T-cell (primary cell): ENCODE measurements at places on chromosomes 12 and 14.

DNA sequence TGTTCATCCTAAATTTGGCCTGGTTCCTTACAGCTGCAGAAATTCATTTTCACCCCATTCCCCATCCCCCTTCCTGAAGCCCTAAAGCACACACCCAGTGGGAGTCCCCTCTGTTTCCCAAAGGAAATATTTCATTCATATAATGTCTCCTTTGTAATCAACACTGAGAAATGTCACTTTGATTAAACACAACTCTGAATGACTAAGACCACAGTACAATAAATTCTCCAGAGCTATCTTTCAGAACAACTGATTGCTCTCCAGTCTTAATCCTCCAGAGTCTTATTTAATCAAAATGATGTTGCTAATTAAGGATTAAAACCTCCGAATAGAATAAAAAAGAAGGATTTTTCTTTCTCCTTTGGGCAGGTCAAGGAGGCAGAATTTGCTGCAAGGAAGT, 6.4 kb downstream of the SLC15A5 start:
- DNase-seq, result no peak

DNA sequence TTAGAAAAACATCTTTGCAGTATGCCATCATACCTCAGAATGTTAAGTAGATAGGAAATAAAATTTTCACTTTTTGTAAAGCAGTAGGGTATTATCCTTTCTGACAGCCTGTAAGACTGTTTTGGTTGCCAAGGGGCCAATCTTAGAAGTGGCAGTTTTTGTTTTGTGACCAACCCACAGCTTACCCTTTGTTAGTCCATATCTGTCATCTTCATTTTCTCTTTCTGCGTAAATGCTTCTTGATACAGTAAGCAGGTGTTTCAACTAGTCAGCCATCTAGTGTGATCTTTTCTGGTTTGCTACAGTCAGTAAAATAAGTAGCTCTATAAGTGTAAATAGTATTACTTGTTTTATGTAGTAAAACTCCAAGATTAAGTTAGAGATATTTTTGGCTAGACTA, 8.8 kb downstream of the PPM1A start:
- no peak for DNase-seq

DNA sequence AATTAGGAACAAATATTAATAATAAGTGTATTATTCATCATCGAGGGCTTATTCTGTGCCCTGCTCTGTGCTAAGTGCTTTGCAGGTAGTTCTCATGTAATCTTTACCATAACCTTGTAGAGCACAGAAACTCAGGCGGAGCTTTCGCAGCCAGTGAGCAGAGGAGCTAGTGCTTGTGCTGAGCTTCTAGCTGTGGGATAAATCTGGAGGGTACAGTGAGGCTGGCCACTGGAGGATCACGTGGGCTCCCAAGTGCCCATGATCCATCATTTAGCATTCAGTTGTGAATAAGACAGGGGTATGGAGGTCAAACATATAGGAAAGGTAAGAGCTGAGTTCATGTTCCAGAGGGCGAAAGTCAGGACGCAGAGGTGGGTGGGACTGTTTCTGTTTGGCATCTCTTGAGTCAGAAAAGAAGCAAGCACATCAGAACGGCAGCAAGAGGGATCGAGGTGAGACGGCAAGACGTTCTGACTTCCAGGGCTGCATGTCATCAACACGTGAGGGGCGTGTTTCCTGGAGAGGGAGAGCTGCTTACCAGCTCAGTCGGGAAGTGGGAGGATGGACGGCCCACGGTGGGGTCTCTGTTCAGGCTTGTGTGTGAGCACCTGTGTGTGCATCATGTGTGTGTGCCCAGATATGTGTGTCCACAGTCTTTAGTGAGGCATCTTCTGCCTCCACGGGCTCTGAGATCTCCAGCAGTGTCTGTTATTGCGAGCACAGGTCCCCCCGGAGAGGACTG, 16.8 kb upstream of the KRT80 start:
- DNase-seq, result no peak

DNA sequence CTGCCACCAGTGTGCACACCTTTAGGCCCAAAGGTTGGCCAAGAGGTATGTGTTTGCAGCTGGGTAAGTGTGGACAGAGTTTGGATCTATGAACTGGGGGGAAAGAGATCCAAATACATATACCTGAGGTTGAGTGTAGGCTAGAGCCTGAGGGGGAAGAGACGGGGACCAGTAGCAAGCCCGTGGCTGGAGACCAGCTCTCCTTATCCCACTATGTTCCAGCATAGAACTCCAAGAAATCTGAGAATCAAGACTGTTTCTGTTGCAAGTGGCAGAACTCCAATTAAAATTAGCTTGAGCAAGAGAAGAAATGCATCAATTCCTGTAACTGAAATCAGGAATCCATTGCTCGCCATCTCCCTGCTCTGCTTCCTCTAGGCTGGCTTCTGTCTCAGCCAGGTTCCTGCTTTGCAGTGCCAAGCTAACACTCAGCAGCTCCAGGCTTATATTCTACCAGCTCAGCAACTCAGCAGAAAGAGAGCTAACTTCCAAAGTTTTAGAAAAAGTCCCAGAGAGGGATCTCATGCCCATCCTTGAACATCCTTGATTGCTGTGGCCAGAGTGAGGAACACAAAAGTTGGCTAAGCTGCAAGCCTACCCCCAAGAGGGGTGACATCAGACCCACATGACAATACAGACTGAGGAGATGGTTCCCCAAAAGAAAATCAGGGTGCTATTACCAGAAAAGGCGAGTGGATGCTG, 1.5 kb upstream of the PCK2 start:
- DNase-seq, result no peak

DNA sequence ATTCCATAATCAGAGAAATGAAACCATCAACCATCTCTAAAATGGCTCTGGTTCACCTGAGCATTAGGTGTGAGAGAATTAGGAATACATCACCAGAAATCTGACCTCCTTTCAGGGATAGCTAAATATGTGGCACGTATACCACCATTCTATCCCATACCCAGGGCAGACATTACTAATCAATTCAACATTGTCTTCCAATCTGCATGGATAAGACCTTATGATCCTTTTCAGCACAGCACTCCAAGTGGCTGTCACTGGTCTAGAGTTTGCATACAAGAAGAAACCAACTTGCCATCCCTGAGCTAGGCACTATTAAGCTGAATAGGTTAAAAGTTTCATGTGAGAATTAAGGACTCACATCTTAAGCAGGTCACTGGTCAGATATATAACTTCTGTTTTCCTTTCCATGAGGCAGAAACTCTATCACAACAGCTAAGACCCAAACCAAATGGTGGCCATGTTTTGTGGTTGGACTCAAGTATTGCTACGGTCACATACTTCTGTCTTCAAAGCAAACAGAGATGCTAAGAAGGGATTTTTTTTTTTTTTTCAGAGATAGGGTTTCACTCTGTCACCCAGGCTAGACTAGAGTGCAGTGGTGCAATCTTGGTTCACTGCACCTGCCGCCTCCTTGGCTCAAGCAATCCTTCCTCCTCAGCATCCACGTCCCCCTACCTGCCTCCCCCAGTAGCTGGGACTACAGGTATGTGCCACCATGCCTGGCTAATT, 249.0 kb downstream of the DPF3 start:
- no peak for DNase-seq

- no peak for DNase-seq
Observed at GRCh38 chr12:130462558-130463274, 125.0 kb downstream of the PIWIL1 start.
